ENCODE measurements at places on chromosomes 5 and 9.
A peak's percentile ranks its signal among the peaks of the same experiment; 100 is the strongest.

- no peak for DNase-seq
Measured at GRCh38 chr5:144275329-144275728, 104.7 kb downstream of the KCTD16 start.

DNA sequence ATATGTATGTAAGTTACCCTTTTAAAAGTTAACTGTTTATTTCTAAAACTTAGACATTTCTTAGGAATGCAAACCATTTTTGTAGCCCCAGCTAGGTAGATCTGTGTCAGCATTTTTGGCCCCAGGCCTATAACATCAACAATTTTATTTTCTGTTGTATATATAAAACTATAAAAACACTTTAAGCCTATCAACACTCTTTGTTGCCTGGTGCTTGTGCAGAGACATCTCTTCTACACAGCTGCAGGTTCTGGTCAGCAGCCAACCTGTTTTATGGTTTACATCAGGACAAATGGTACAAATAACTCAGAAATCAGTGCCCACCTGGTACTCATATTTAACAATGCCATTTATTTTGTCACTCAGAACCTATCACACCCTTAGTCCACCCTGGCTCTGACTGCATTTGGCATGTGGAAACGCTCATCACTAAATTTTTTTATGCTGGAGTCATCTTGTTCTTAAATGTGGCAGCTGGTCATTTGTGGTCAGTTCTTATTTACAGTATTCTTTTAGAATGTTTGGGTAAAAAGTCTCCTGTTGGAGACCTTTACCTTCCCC, 173.4 kb downstream of the DNAH5 start:
- no peak for DNase-seq

DNA sequence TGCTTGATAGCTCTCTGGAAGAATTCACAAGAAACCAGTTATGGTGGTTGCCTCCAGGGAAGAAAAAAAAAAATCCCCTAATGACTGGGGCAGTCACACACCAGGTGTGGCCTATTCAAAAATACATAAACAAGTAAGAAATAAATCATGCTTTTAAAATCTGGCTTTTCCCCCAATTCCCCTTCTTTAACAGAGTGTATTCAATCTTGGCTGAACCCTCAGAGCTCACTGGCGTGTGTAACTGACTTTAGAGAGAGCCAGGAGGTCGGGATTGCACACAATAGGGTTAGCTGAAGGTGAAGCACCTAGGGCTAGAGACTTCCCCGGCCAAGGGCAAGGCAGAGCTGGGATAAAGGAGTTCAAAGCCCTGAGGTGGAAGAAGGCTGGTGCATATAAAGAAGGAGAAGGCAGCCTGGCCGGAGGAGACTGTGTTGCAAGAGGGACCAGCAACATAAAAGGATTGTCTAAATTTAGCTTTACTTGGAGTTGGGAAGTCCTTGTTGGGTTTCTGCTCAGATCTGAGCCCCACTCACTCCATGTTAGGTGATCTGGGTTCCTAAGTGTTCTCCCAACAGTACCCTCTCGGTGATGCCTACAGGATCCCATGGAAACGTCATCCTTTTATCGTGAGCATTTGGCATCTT, 19.7 kb downstream of the FNBP1 start:
- no peak for DNase-seq

GRCh38 chr5:56476487-56476856, 243.3 kb upstream of the ANKRD55 start:
- no peak for DNase-seq

GRCh38 chr5:82387001-82387818, 109.1 kb upstream of the RPS23 start:
- DNase-seq = peak; percentile 39

Data from HEK293T (cell line).